GM06990 (cell line): ENCODE measurements at places on chromosomes 2 and 18.

- DNase-seq: no peak
These were observed 325.3 kb upstream of the MYT1L start for GRCh38 chr2:2656115-2657011.

DNA sequence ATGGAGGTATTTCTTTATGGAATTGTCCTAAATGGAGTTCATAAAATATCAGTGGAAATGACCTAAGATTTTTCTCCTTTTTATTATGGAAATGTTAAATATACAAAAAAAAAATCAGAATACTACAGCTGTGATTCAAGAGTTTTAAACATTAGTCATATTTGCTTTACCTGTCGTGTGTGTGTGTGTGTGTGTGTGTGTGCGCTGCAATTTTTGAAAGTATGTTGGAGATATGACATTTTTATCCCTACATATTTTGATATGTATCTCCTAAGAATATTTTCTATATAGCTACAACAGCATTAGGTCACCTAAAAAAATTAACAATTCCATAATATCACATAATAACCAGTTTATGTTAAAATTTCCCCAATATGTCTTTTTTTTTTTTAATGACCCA is 85.5 kb downstream of the FAM117B start:
- no peak for DNase-seq

- DNase-seq: no peak
These were observed 64.1 kb upstream of the SIX3 start for GRCh38 chr2:44877417-44877816.

DNA sequence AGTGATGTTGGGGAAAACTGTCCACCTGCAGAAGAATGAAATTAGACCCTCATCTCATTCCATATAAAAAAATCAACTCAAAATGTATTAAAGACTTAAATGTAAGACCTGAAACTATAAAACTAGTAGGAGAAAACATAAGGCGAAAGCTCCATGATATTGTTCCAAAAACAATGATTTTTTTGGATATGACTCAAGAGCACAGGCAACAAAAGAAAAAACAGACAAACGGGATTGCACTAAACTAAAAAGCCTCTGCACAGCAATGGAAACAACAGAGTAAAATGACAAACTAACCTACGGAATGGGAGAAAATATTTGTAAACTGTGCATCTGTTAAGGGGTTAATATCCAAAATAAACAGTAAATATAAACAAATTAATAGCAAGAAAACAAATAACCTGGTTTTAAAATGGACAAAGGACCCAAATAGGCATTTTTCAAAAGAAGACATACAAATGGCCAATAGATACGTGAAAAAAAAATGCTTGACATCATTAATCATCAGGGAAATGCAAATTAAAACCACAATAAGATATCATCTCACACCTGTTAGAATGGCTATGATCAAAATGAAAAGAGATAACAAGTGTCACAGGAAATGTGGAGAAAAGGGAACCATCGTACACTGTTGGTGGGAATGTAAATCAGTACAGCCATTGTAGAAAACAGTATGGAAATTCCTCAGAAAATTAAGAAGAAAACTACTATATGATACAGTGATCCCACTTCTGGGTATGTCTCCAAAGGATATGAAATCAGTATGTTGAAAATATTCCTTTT is 26.6 kb downstream of the LRRFIP1 start:
- DNase-seq: no peak

GRCh38 chr18:2180586-2180985 is 390.7 kb downstream of the METTL4 start:
- no peak for DNase-seq

DNA sequence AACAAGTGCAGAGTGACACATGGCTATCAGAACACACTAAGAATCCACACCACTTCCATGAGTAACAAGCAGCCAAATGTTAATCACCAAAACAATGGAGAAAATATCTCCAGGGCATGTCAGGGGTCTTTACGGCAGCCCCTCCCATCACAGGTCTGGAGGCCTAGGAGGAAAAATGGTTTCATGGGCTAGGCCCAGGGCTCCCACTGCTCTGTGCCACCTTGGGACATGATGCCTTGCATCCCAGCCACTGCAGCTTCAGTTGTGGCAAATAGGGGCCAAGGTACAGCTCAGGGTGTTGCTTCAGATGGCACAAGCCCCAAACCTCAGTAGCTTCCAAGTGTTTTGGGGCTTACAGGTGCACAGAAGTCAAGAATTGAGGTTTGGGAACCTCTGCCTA is 66.6 kb downstream of the NEURL3 start:
- DNase-seq: no peak

- no peak for DNase-seq
These were observed 148.3 kb downstream of the MBD2 start for GRCh38 chr18:54076166-54076565.

DNA sequence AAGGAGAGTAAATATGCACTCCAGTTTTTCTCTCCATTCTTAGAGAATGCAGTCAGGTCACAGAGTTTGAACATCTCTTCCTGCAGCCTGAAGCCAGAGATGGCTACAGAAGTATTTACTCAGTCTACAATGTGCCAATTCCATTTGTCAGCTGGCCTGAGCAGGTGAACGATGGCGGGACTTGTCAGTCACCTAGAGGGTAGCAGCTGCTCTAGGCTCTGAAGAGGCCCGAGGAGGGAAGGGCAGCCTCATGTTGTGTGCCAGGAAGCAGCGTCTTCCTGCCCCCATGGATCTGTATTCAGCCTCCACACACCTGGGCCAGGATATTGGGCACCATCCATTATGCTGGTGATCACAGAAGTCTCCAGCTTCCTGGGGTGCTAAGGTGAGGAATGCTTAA is 316.7 kb upstream of the CHAC2 start:
- no peak for DNase-seq

DNA sequence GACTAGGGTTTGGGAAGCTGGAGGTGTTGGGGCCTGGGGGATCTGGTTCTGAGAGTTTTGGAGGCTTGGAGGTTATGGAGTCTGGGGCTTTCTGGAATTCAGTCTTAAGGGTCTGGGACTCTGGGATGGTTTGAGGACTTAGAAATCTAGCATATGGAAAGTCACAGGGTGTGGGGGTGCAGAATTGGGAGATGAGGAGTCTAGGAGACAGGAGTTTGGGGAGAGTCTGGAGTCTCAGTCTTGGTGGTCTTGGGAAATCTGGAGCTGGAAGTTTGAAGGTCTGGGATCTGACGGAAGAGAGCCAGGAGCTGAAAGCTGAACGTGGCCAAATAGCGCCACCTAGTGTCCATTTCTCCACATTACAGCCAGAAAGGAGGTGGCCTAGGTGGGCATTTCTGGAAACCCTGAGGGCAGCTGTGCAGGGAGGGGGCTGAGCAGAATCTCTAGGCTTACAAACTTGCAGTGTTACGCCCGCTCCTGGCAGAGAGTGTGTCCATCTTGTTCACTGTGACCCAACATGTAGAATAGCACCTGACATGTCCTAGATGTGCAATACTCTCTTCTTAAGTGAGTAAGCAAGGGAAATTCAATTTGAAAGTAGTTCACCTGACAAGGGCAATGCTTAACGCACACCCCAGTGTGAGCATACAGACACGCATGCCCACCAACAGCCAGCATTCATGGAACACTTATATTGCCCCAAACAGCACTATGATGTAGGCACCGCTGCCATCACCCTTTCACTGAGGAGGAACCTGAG is 204.8 kb downstream of the TFCP2L1 start:
- DNase-seq: no peak

DNA sequence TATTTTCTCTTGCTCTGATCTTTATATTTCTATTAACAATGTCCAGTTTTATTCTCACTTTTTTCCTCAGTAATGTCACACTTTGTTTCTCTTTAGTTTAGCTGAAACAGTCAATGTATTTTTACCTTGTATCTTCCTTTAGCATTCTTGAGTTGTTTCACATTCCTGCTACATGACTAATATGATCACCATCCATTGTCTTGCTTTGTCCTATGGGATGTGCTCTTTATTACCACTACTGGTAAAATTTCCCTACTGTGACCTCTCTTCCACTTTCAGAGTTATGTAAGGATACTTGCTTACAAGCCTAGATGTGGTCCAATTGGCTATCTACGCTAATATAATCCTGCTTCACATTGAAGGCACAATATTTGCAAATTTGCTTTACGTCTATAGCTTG is 457.9 kb downstream of the PIK3C3 start:
- no peak for DNase-seq

DNA sequence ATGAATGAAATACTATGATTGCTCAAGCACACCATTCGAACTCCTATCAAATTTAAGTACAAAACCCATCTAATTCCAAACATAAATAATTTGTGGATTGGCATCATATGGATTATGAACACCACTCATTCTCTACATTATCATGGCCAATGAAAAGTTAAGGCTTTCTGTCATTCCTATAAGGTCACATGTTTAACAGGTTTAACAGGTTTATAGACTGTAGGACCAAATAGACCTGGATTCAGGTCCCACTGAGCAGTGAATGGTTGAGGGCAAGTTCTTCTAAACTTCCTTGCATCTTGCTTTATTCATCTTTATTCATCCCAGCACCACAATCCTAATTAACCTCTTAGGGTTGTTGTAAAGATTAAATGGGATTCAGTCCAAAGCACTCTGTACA is 33.4 kb downstream of the FBXO36 start:
- no peak for DNase-seq

DNA sequence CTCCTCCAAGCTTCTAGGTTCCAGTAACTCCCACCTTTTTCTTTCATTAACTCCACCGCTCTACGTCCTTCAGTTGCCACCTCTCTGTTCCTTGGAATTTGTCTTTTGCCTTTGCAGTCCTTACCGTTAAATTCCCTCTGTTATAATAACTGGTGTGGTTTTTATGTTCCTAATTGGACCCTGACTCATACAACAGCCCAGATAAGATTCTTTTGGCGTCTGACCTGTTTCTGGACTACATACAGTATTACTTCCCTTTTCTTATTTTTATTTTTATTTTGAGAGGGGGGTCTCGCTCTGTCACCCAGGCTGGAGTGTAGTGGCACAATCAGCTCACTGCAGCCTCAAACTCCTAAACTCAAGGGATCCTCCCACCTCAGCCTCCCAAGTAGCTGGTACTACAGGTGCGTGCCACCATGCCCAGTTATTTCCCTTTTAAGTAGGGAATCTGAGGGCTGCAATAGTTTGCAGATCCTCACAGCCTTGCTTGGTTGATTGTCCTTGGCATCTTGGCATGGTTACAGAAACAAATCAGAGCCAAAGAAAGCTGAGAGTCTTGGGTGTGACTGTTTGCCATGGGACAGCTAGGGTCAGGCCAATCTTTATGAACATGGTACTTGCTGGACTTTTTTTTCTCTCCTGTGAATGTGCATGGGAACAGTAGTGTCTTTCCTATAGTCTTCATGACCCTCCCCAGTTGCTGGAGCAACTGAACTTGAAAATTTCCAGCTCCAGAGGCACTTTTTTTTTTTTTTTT is 22.0 kb downstream of the TCF23 start:
- DNase-seq: no peak

- DNase-seq: no peak
These were observed 44.5 kb downstream of the SH3RF3 start for GRCh38 chr2:109173311-109174171.

- DNase-seq: no peak
These were observed 325.8 kb downstream of the CCDC178 start for GRCh38 chr18:33114749-33115148.

GRCh38 chr2:210197720-210198119 is 26.5 kb upstream of the KANSL1L start:
- no peak for DNase-seq

- peak; percentile 73 for DNase-seq
These were observed 506 bp downstream of the BMPR2 start for GRCh38 chr2:202376460-202377206.

- no peak for DNase-seq
These were observed 62.9 kb downstream of the ZNF521 start for GRCh38 chr18:25289001-25289631.

DNA sequence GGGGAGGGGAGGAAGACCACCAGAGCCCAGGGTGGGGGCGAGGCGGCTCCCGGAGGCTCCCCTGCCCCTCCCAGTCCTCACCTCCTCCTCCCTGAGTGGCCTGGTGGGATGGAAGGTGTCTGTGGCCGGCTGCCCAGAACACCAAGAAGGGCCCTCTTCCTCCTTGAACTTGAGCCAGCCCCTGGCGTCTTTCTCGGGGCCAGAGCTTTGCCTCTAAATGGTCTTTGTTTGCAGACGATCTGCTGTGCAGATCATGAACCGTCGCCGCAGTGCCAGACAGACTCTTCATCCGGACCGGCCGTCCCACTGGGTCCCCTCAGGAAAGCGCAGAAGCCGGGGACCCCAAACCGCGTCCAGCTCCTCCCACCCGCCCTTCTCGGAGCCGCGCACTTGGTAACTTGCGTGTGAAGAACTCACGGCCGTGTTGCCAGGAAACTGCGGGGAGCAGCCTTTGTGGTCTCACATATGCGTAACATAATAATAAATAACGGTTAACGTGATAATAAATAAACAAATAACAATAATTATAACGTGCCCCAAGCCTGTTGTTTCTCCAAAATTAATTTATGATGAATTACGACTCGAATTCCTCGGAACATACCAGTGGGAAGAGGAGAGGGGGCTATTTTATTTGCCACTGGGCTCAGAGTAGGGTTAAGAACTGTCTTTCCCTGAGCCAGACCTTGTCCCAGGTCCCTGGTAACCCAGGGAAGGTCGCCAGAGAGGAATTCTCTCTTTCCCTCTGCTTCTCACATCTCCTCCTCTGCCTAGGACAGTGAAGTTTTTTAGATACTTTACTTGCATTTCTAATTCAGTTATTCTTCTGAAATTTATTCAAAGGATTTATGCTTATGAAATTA is 41.0 kb downstream of the PTGR3 start:
- no peak for DNase-seq

DNA sequence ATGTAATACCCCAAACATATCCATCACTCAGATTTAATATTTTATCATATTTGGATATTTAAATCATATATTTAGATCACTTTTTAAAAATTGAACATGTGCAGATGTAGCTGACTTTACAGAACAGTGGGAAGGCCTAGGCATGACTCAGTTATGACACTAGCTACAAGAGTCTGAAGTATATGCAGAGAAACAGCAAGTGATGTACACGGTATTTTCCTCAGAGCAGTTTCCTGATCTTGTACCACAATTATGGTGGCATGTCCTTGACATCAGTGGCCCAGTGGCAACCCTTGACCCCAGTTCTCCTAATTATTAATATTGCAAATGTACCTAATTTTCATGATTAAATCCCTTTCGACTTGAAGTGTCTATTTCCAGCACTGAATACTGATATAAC is 28.2 kb downstream of the CDKL4 start:
- DNase-seq: no peak

GRCh38 chr2:39595116-39595515 is 70.6 kb upstream of the TMEM178A start:
- DNase-seq: no peak

GRCh38 chr2:15675456-15676195 is 84.0 kb downstream of the DDX1 start:
- DNase-seq: no peak
